ENCODE measurements at places on chromosomes 6 and 20. TPM values are rescaled to one million over a fixed set of nuclear protein-coding genes. Genes with fewer than 3 reads are reported as not detected.

DNA sequence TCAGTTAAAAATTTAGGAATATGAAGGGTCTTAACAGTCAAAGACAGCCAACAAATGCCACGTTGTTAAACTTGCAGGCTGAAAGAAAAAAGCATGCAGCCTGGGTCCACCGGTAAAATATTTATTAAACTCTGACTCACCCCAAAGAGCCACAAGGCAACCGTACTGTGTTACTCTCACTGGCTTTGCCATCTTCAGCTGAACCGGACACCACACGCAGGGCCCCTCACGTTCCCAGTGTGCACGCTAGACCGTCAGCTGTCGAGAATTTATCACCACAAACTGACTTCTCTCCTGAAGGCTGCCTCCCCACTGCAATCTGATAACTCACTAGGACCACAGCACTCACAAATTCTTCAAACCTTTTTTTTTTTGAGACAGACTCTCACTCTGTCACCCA, 30.7 kb downstream of the HUS1B start:
- H3K36me3 ChIP-seq, result no peaks in the 10 kb centered on the region
- H3K27ac ChIP-seq, result no peak overlapping the region
- no peaks in the 10 kb centered on the region for H3K27me3 ChIP-seq
- no peaks in the 10 kb centered on the region for H3K4me1 ChIP-seq
- no peak for DNase-seq

GRCh38 chr6:90610301-90610750, 23.5 kb upstream of the MAP3K7 start:
- no peak overlapping the region for H3K27ac ChIP-seq
- no peaks in the 10 kb centered on the region for H3K4me1 ChIP-seq
- no peak for DNase-seq
- H3K36me3 ChIP-seq, result no peaks in the 10 kb centered on the region
- H3K27me3 ChIP-seq, result peaks cover 7% of the 10 kb centered on the region

- H3K27me3 ChIP-seq, result no peaks in the 10 kb centered on the region
- no peaks in the 10 kb centered on the region for H3K36me3 ChIP-seq
These were observed 166.6 kb downstream of the PLCB4 start for GRCh38 chr20:9235518-9235917.

PTPRK gene
- polyA plus RNA-seq, result 25.1 TPM

CST3 gene
- 496 TPM for polyA plus RNA-seq

Measured in small intestine (tissue), 16 donors.